ENCODE measurements at places on chromosomes 5 and 9. TPM values are rescaled to one million over a fixed set of nuclear protein-coding genes. Genes with fewer than 3 reads are reported as not detected.

- DNase-seq = no peak
Observed at GRCh38 chr5:122691931-122692330, 82.9 kb upstream of the SNX2 start.

DNA sequence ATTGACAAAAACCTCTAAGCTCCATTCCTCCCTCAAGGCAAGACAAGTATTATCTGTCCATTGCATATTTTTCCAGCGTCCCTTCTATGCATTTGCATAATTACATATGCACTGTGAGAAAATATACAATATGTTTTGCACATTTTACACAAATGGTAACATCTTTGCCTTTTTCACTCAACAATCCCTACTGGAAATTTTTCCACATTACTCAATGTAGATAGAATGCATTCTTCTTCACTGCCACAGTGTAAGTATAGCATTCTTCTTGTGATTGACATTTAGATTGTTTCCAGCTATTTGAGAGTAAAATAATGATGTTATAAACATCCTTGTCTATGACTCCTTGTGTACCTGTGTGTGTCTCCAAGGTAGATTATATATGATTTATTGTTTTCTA lies 205.0 kb downstream of the SLIT3 start:
- no peak for DNase-seq

GRCh38 chr5:54450542-54450941 lies 5.0 kb upstream of the HSPB3 start:
- DNase-seq = no peak

DNA sequence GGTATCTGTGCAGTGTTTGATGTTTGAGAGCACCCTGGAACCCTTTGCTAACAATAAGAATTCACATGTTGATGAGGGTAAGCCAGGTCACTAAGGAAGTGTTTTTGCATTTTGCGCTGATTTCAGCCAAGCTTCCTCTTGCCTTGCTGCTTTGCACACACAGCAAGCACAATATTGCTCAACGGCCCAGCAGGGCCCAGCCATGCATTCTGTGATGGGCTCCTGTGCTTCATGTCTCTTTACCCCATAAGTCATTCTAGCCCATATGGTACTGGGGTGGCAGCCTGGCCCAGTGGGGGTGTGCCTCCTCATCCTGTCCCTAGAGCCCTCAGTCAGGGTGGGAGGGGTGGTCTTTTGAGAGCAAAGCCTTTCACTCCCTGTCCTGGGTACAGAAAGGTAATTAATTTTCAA lies 481.3 kb downstream of the GADD45G start:
- DNase-seq = no peak

- DNase-seq = peak; percentile 67
Observed at GRCh38 chr5:110809006-110809405, 70.2 kb downstream of the SLC25A46 start.

Gene PDGFRB
- 1.6 TPM for total RNA-seq

Gene NKD2
- total RNA-seq = 0.51 TPM

Gene SLC4A9
- total RNA-seq = not detected

Gene THBS4
- 0.26 TPM for total RNA-seq

Gene MRPS2
- 17.8 TPM for total RNA-seq

Gene SLC6A7
- not detected for total RNA-seq

Gene IL13
- total RNA-seq = not detected
